ENCODE measurements at places on chromosomes 13 and 19.

DNA sequence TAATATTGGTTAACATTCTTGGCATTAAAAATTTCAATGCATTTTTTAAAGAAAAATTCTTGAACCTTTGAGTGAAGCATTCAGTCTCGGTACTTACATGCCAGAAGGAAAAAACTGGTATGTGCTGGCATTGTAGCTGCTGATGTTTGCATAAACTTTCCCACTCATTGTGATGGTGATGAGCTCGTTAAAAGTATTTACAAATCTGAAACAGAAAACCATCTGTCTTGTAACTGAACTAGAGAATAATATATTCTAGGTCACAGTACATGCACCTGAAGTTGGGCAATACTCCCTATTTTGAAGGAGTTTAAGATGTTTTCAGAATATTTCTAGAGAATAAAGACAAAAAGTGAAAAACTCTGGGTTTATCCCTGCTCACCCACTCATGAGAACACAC, 64.1 kb downstream of the SLC15A1 start:
- DNase-seq, result no peak

DNA sequence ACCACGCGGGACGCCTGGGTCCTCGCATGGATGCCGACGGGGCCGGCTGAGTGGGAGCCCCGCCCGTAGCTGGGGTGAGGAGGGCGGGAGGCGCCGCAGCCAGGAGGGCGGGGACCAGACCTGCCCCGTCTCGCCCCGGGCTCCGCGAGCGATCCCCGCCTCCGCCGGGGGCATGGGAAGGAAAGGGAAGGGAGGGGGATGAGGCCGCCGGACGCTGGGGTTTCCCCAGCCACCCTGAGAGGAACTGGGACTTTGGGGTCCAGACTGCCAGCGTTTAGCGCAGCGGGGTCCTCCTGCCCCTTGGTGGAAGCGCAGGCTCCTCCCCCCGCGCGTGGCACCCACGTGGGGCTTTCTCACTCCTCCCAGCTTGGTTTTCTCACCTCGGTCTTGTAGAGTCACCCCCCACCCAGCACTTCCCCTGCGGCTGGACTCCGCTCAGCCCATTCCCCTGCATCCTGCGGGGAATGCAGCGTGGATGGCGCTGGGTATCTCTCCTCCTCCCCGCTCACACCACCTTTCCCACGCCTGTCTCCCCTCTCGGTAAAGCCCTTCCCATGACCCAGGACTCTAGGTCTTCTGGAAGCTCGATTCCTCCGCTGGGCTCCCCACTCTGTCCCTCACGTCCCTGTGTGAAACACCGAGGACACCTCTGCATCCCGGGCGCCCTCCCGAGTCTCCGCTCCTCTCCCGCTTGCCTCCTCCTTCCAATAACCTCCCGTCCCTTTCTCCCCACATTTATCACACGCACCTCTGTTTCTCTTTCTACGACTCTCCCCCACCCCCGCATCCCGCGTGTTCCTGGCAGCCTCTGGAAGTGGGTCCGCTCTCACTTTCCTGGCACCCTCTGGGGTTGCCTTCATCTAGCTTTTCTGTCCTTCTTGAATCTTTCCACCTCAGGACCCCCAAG, 2.1 kb downstream of the TGFB1 start:
- peak; percentile 87 for DNase-seq

DNA sequence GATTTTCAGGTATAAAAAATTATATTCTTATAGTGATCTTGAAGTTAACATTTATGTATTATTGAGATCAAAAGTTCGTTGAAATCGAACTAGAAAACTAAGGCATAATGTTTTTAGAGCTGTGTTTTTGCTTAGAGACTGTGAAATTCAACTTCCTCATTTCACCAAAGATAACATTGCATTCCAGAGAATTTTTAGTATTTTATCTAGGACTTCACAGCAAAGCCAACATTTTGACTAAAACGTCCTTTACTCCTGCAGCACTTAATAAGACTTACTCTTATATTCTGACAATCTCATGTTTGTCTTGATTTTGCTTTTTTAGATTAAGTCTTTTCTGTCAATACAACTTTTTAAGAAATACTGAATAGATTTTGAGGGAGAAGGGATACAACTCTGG, 4.7 kb downstream of the KCTD4 start:
- DNase-seq, result no peak

- DNase-seq, result no peak
Observed at GRCh38 chr13:23620613-23621315, 50.6 kb downstream of the TNFRSF19 start.

DNA sequence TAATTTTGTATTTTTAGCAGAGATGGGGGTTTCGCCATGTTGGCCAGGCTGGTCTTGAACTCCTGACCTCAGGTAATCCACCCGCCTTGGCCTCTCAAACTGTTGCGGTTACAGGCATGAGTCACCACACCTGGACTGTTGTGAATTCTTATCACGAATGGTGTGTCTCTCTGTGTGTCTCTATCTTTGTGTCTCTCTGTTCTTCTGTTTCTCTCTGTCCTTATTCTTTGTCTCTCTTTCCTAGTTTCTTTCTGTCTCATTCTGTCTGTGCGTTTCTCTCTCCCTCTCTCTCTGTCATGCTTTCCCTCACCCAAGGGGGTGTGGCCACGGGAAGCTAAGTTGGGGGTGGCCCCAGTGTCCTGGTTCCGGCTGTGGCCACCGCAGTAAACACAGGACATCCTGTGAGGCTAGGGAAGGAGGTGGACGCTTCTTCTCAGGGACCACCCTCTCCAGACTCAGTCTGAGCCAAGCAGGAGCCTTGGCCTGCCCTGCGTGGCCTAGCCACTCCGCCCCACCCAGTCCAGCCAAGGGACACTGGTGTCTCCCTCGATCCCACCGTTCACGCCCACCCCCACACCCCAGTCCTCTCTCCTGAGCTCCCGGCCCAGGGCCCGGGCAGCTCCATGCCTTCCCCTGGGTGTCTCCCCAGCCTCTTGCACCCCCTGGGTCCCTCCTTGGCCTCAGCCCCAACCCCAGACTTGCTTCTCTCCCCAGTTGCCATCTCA, 3.9 kb upstream of the PRX start:
- no peak for DNase-seq

DNA sequence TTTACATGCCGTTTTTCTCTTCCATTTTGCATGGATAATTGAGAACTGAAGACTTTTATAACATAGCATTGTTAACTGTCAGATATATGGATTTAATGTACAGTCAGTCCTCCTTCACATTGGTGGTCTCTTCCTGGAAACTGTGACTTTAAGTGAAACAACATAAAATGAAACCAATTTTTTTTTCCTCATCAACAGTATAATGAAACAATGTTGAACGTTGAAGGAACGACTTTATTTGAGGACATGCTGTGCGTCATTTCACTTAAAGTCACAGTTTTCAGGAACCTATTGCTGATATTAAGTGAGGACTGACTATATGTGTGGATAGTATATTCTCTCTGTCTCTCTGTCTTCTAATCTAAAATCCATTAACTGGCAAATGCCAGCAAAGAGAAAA, 54.8 kb downstream of the COG3 start:
- no peak for DNase-seq

GRCh38 chr13:34637636-34638035, 304.4 kb upstream of the NBEA start:
- DNase-seq, result no peak

DNA sequence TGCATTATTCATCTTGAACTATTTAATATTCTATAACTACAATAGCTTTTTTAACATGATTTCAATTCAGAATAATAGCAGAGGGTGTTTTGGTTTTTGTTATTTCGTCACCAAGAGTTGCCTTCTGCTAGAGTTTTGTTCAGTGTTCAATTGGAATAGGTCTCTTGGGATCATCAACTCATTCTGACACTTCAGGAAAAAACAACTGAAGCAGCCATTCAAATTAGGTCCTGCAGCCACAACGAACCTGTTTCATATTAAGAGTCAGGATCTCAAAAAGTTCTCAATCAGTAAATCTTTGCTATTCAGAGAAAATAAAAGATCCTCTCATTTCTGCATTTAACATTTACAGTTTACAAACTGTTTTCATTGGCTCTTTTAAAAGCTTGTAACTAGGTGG, 2.4 kb upstream of the CHAMP1 start:
- no peak for DNase-seq

DNA sequence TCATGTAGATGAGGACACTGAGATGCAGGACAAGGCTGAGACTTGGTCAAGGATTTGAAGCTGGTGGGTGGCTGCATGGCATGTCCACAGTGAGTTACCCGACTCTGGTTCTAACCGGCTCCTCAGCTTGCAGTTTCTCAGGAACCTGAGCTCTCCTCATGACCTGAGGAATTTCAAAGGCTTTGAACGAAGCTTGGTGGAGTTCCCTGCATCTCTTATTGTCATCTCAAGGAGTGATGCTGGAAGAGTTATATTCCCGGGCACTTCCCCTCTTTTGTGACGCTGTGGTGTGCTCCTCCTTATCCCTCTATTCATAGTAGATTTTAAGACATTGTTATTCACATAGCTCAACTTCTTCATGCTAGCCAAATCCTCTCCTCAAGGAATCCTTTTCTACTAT, 500.1 kb upstream of the HTR2A start:
- no peak for DNase-seq

DNA sequence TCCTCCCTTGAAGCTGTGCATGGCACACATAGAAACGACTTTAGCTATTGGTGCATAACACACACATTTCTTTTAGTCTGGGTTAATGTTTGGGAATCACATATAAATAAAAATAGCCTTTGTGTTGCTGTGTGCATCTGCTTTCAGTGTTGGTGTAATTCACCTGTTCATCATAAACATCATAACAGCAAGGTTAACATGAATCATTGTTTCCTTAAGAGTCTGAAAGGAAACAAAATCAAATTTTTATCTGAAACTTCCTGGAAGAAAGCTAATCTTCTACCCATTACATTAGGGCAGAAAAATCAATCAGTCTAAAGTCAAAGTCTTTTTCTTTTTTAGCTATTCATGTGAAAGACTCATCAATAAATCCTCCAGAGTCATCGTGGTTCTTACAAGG, 35.0 kb upstream of the TNFSF11 start:
- no peak for DNase-seq

- no peak for DNase-seq
Observed at GRCh38 chr13:92843549-92843948, 383.1 kb upstream of the GPC6 start.

DNA sequence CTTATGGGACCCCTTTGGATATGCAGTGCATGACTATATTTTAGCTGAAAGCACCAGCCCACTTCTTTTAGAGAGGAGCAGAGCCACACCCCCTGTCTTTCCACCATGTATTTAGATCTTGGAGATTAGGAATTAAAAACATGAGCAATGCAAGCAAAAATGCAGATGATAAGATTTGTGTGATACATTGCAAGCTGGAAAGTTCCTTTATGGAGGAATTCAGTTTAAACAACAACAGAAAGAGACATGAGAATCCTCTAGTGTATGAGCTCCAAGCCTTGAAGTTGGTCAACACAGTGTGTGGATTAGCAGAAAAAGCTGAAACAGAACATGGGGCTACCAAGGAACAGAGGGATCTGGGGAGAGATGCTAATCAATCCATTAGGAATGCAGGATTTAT, 529.8 kb upstream of the NBEA start:
- DNase-seq, result no peak

- DNase-seq, result peak; percentile 19
Observed at GRCh38 chr19:48815870-48816501, 5.2 kb upstream of the BCAT2 start.

- peak; percentile 86 for DNase-seq
Observed at GRCh38 chr19:58559275-58560006, 1.0 kb upstream of the UBE2M start.

DNA sequence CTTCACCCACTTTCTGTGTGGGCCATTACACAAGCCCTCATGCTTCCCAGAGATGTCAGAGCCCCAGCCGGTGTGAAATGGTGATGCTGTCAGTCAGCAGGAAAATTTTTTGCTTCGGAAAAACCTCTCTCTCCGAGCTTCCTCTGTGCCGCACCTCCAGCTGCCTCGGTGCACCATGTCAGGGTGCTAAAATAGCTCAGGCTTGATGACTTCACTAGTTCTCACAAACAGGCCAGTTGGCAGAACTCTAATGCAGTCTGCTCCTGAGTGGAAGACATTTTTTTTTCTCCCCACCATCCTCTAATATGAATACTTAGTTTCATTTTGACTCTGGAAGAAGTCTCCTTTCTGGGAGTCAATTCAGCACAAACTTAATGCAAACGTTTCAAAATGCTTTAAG, 71.3 kb downstream of the KLF12 start:
- DNase-seq, result peak; percentile 37

GRCh38 chr13:43572656-43573360, 214.0 kb downstream of the ENOX1 start:
- no peak for DNase-seq

DNA sequence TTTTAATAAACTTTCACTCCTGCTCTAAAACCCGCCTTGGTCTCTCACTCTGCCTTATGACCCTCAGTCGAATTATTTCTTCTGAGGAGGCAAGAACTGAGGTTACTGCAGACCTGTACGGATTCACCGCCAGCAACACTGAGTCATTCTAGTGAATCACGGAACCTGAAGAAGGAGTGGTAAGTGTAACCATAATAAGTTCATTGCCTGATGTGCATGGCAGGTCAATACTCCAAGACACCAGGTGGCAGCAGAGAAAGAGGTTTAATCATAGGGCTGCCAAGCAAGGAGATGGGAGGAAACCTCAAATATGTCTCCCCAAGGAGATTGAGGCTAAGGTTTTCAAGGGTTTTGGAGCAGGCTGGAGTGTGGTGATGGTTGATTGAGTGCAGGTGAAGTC, 204.3 kb upstream of the IPO5 start:
- DNase-seq, result peak; percentile 1

DNA sequence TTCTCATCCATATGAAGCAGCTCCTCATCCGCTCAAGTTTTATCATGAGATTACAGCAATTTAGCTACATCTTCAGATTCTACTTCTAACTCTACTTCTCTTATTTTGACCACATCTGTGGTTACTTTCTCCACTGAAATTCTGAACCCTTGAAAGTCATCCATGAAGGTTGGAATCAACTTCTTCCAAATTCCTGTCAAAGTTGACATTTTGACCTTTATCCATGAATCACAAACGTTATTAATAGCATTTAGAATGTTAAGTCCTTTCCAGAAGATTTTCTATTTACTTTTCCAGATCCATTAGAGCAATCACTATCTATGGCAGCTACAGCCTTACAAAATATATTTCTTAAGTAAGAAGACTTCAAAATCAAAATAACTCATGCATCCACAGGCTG, 421.7 kb upstream of the GPC6 start:
- no peak for DNase-seq

- no peak for DNase-seq
Observed at GRCh38 chr13:100138859-100139491, 50.1 kb downstream of the PCCA start.

DNA sequence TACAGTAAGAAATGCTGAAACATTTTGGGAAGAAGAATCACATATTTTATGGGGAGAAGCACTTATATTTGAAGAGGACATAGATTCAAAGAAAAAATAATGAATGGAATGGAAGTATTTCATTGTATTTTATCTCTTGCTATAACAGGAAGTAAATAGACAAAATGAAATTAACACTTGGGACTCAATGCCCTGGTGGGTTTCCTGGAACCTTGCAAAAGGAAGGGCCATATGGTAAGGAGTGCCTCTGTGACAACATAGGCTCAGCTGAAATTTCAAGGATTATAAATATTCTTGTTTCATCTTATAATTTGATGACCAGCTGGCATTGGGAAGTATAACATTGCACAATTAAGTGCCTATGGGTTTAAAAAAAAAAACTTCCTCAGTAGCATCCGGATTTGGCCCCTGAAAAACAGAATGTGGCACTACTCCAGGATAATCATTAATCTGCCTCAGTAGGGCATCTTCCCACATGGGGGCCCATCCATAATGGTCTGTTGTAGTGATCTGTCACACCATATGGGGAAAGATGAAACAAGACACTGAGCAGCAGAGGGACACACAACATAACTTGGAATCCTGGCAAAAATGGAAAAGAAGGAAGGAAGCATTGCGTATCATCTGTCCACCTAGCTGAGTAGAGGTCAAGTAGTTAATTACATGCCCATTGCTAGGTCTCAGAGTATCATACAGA, 321.6 kb downstream of the NDFIP2 start:
- DNase-seq, result no peak
